ENCODE measurements at places on chromosomes 6 and 20.

GRCh38 chr6:75124983-75125382, 80.9 kb downstream of the COL12A1 start:
- DNase-seq, result no peak

DNA sequence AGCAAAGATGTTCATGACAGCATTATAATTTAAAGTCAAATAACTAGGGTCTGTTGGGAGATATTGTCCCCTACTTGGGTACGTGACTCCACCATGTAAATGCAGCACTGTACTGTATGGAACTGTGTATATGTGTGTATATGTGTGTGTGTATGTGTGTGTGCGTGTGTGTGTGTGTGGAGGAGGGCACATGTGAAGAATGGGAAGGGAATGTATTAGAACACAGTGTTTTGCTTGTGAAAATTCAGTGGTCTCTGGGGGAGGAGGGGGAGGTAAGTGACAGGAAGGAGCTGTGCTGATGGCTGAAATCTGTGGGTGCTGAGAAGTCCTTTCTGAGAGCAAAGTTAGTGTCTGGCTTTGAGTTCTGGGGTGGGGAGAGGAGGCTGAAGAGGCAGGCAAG, 23.9 kb upstream of the VEGFA start:
- DNase-seq, result no peak

DNA sequence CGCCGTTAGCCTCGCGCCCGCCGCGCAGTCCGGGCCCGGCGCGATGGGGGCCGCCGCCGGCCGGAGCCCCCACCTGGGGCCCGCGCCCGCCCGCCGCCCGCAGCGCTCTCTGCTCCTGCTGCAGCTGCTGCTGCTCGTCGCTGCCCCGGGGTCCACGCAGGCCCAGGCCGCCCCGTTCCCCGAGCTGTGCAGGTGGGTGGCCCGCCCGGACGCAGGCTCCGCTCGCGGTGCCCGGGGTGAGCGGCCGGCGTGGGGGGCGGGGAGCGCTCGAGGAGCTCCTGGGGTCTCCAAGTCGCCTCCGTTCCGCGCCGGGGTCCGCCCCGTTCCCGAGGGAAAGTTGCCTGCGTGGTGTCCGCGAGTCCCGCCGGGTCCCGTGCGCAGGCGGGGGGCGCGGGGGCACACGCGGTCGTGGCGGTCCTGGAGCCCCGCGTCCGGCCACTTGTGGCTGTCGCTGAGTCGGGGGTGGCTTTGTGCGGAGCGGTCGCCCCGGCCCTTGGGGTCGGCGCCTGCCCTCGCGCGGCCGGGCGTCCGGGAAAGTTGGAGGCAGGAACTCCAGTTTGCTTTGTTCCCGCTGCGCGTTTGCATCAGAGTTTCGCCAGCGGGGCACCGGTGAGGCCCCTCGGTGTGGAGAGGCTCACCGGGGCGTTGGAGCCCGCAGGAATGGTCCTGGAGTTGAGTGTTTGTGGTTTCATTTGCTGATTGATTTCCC, 476 bp downstream of the IGF2R start:
- no peak for DNase-seq

- no peak for DNase-seq
These were observed 150.0 kb downstream of the UBE3D start for GRCh38 chr6:82915666-82916065.

GRCh38 chr6:125203395-125203794, 49.8 kb downstream of the TPD52L1 start:
- DNase-seq, result no peak

GRCh38 chr6:107495196-107495643, 5.3 kb downstream of the SOBP start:
- DNase-seq, result no peak

Data from T-cell (primary cell).